ENCODE measurements at places on chromosomes 7 and 10. TPM values are rescaled to one million over a fixed set of nuclear protein-coding genes. Genes with fewer than 3 reads are reported as not detected.

- peaks cover 11% of the 10 kb centered on the region for H3K27me3 ChIP-seq
- H3K27ac ChIP-seq = no peak overlapping the region
- H3K36me3 ChIP-seq = no peaks in the 10 kb centered on the region
- DNase-seq = no peak
- H3K4me3 ChIP-seq = no peak overlapping the region
Measured at GRCh38 chr10:77501846-77502261, 135.8 kb downstream of the KCNMA1 start.

DNA sequence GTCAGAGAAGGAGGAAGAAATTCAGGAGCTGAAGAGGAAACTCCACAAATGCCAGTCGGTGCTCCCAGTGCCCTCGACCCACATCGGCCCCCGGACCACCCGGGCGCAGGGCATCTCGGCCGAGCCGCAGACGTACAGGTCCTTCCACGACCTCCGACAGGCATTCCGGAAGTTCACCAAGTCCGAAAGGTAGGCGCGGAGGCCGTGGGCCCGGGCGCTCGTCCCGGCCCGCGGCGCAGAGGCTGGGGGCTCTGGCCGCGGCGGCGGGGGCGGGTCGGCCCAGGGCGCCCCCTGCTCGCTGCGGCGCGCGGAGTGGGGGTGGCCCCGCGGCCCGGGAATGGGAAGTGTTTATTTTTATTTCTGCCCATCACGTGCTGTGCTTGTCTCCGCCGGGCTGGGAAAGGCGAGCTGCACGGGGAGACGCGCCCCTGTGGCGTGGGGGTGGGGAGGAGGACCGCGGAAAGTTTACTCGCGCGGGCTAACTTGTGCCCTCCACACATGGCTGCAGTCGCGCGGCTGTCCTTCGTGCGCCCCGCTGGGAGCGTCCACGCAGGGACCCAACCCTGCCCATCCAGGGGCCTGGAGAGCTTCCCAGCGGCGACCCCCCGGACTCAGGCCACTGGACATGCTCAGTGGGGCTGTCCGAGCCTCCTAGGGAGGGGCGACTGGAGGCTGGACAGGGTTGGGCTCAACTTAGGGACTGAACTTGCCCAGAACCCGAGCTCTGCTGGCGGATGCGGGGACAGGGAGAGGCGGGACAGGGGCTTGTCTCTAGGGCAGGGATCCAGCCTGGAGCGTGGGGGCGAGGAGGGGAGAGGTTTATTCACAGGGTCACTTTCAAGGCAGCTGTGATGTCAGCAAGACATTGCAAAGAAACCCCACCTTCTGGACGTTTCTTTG is 82.6 kb upstream of the PRKG1 start:
- H3K36me3 ChIP-seq = no peaks in the 10 kb centered on the region
- H3K4me1 ChIP-seq = no peaks in the 10 kb centered on the region
- no peak overlapping the region for H3K27ac ChIP-seq
- DNase-seq = peak; percentile 72
- peaks cover 66% of the 10 kb centered on the region for H3K27me3 ChIP-seq
- H3K4me3 ChIP-seq = peak overlapping the region; percentile 74

The AMZ1 gene
- total RNA-seq = 0.76 TPM

The PDZD7 gene
- 0.49 TPM for total RNA-seq

The FZD8 gene
- 147 TPM for total RNA-seq

The MRLN gene
- total RNA-seq = not detected

GRCh38 chr7:141042222-141043193 is 27.8 kb upstream of the MRPS33 start:
- no peaks in the 10 kb centered on the region for H3K4me1 ChIP-seq
- H3K4me3 ChIP-seq = no peak overlapping the region
- no peak overlapping the region for H3K27ac ChIP-seq

DNA sequence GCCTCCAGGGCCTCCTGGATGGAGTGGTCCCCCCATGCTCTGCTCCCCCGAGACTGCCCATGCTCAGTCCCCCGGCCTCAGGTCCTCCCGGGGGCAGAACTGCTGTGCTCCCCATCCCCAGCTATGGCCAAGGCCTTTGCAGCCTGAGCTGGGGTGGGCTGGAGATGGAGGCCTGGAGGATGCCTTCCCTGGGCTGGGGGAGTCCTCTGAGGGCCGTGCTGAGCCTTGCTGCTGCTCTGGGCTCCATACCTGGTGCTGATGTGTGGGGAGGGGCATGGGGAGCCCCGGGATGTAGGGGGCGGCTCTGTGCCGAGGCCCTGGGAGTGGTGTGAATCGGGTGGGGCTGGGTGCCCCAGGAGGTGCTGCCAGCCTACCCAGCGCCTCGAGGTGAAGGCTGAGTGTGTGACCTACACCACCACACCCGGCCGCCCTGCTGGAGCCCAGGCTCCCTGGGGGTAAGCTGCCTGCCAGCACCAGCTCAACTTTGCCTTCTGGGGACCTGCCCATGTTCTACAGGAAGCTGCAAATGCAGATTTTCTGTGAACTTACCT is 109.5 kb downstream of the UNCX start:
- no peaks in the 10 kb centered on the region for H3K4me1 ChIP-seq
- no peak overlapping the region for H3K27ac ChIP-seq
- H3K36me3 ChIP-seq = no peaks in the 10 kb centered on the region

- no peak overlapping the region for H3K4me3 ChIP-seq
- no peaks in the 10 kb centered on the region for H3K27me3 ChIP-seq
- no peaks in the 10 kb centered on the region for H3K36me3 ChIP-seq
- peaks cover 2% of the 10 kb centered on the region for H3K4me1 ChIP-seq
- H3K27ac ChIP-seq = no peak overlapping the region
Measured at GRCh38 chr10:112532189-112532588, 85.2 kb downstream of the VTI1A start.

The PGAM2 gene
- total RNA-seq = 1.9 TPM

DNA sequence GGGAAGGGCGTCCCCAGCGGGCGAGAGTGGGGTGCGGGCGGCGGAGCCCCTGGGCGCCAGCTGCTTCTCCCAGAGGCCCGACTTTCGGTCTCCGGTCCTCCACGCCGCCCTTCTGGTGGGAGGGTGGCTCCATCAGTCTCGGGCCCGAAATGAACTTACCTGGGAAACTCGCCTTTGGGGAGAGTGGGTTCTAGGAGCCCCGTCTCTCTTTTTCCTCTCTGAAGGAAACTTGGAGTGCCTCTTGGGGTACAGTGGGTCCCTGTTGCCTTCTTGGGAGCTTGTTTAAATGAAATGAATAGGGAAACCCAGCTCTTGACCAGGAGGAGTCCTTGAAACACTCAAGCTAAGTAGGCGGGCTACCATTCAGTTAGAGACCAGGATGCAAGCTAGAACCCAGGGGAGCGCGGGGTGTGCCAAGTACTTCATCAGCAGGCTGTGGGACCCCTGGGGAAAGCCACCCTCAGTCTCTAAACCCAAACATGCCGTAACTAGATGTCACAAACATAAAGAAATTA is 1.3 kb downstream of the SLC26A4 start:
- peak overlapping the region; percentile 78 for H3K4me3 ChIP-seq
- no peak overlapping the region for H3K27ac ChIP-seq
- DNase-seq = no peak
- peaks cover 70% of the 10 kb centered on the region for H3K27me3 ChIP-seq
- H3K36me3 ChIP-seq = no peaks in the 10 kb centered on the region

- no peak overlapping the region for H3K4me3 ChIP-seq
- peaks cover 3% of the 10 kb centered on the region for H3K4me1 ChIP-seq
- H3K27me3 ChIP-seq = no peaks in the 10 kb centered on the region
- DNase-seq = peak; percentile 72
- H3K36me3 ChIP-seq = no peaks in the 10 kb centered on the region
Measured at GRCh38 chr10:105679781-105680180, 1038.7 kb downstream of the SORCS3 start.

- H3K4me1 ChIP-seq = peaks cover 13% of the 10 kb centered on the region
- peak; percentile 73 for DNase-seq
- no peak overlapping the region for H3K27ac ChIP-seq
Measured at GRCh38 chr7:19442016-19442785, 266.6 kb downstream of the POLR1F start.

The C10orf62 gene
- not detected for total RNA-seq

DNA sequence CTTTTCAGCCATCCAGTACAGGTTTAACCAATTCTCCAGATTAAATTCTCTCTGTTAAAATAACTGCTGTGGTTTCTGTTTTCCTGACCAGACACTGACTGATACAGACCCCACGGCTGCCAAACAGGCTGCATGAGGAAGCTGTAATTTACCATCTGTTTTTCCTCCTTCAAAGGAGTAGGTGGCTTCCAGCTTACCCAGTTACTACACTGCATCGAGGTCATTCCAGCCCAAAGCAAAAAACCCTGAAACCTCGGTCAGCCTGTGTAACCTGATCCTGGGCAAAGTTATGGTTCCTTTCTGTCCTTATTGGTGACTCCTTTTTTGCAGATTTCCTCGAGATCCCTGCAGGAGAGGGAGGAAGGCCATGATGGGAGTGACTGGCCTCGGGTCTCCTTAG is 27.9 kb upstream of the LOXL4 start:
- DNase-seq = no peak
- no peak overlapping the region for H3K27ac ChIP-seq
- H3K36me3 ChIP-seq = no peaks in the 10 kb centered on the region
- H3K4me1 ChIP-seq = no peaks in the 10 kb centered on the region
- no peak overlapping the region for H3K4me3 ChIP-seq

DNA sequence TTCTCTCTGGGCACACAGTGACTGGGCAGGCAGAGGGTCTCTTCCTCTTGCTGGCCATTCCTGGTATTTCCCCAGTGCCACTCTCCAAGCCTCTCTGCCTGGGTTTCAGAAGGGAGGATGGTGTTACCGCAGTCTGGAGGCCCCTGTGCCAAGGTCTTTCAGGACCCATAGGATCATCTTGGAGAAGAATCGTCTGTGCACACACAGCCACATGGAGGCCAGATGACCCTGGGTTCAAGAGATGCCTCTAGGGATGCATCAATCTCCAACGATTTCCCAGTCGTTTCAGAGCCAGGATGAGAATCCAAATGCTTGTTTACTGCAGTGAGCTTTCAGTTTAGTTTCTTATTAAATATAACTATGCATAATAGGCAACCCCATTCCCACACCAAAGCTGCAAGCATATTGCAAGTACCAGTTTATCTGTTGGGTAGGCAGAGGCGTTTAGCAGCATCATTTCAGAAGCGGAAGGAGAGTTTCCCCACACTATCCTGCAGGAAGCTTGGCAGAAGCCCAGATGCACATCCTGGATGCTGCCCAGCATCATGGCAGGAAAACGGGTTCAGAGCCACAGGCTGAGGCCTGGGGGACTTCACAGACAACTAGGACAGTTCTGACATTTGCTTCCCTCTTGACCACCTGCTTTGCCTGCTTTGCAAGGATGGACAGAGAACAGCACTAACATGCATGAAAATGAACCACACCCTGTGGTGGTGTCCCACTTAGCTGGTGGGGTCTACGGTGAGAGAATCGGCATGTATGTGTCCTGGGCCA is 134.7 kb upstream of the FAM20C start:
- no peaks in the 10 kb centered on the region for H3K36me3 ChIP-seq
- no peak for DNase-seq
- no peak overlapping the region for H3K4me3 ChIP-seq
- no peaks in the 10 kb centered on the region for H3K27me3 ChIP-seq
- H3K4me1 ChIP-seq = no peaks in the 10 kb centered on the region

GRCh38 chr7:106218546-106218945 is 66.2 kb downstream of the NAMPT start:
- H3K27me3 ChIP-seq = no peaks in the 10 kb centered on the region
- H3K36me3 ChIP-seq = no peaks in the 10 kb centered on the region
- H3K4me3 ChIP-seq = no peak overlapping the region
- H3K27ac ChIP-seq = no peak overlapping the region
- DNase-seq = no peak
- H3K4me1 ChIP-seq = peaks cover 5% of the 10 kb centered on the region

DNA sequence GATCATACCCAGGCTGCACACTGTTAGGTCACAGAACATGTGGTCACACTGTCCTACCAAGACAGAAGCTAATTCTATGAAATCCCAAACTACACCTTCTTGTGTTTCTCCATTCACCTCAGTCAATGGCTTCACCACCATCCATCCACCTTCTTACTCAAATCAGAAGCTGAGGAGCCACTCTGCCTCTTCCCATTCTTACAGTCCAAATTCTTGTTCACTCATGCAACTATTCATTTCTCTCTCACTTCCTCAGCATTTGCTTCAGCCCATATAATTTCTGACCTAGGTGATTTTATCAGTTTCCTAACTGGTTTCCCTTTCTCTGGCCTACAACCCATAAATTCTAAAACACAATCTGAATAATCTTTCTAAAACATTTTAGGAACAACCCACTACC is 229.2 kb downstream of the LRRN3 start:
- H3K36me3 ChIP-seq = no peaks in the 10 kb centered on the region
- no peak overlapping the region for H3K27ac ChIP-seq
- DNase-seq = no peak
- no peaks in the 10 kb centered on the region for H3K4me1 ChIP-seq

The TBC1D12 gene
- total RNA-seq = 7.0 TPM

The TEX36 gene
- total RNA-seq = not detected

DNA sequence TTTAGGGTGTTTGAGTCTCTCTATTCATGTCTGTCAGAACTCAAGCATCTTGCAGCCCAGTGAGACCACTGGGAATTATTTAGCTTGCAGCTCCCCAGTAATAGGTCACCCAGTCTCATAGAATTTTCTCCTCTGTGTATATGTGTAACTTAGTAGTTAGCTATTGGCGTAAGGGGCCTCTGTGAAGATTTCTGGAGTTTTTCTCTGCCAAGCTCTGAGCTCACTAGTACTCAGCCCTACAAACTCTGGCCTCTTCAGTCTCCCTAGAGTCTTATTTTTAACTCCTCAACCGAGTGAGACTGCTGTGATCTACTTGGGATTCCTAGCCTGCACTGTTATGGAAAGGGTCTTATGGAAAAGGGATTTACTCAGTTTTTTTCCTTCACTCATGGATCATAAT is 90.2 kb downstream of the PPP1R9A start:
- no peaks in the 10 kb centered on the region for H3K4me1 ChIP-seq
- no peaks in the 10 kb centered on the region for H3K36me3 ChIP-seq
- DNase-seq = no peak

The CTTNBP2 gene
- 5.2 TPM for total RNA-seq

The CPA2 gene
- total RNA-seq = 0.66 TPM

The OLAH gene
- not detected for total RNA-seq

- H3K36me3 ChIP-seq = no peaks in the 10 kb centered on the region
- H3K4me3 ChIP-seq = no peak overlapping the region
- no peaks in the 10 kb centered on the region for H3K27me3 ChIP-seq
- DNase-seq = no peak
Measured at GRCh38 chr10:107970512-107970911, 806.0 kb upstream of the SORCS1 start.

DNA sequence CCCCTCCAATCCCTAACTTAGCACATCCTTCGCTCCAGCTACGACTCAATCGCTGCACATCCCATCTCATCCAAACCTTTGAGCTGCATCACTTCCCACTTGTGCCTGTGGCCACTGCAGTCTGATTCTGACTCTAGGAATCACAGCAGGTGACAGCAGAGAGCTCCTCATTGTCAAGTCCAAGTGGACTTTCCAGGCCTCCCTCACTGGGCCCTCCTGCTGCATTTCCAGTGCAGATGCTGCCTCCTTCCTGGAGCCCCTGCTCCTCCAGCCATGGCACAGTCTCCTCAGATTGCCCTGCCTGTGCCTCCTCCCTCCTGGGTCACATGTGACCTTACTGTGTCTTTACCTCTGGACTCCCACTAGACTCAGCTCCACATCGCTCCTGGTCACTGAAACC is 157.3 kb downstream of the USP6NL start:
- H3K4me3 ChIP-seq = no peak overlapping the region
- H3K36me3 ChIP-seq = no peaks in the 10 kb centered on the region
- H3K4me1 ChIP-seq = no peaks in the 10 kb centered on the region

The PLEKHA8 gene
- total RNA-seq = 36.5 TPM

GRCh38 chr10:2529945-2530344 is 537.4 kb upstream of the PFKP start:
- H3K27ac ChIP-seq = no peak overlapping the region
- no peaks in the 10 kb centered on the region for H3K27me3 ChIP-seq
- no peak overlapping the region for H3K4me3 ChIP-seq
- no peaks in the 10 kb centered on the region for H3K36me3 ChIP-seq

The IRF5 gene
- total RNA-seq = 0.53 TPM

GRCh38 chr10:131424053-131424452 is 112.5 kb upstream of the TCERG1L start:
- H3K4me1 ChIP-seq = no peaks in the 10 kb centered on the region
- H3K36me3 ChIP-seq = no peaks in the 10 kb centered on the region

The ARMC3 gene
- total RNA-seq = 2.0 TPM
